Thyroid gland (tissue), 4 donors: ENCODE measurements at places on chromosomes 16 and 17. TPM values are rescaled to one million over a fixed set of nuclear protein-coding genes. Genes with fewer than 3 reads are reported as not detected.

DNA sequence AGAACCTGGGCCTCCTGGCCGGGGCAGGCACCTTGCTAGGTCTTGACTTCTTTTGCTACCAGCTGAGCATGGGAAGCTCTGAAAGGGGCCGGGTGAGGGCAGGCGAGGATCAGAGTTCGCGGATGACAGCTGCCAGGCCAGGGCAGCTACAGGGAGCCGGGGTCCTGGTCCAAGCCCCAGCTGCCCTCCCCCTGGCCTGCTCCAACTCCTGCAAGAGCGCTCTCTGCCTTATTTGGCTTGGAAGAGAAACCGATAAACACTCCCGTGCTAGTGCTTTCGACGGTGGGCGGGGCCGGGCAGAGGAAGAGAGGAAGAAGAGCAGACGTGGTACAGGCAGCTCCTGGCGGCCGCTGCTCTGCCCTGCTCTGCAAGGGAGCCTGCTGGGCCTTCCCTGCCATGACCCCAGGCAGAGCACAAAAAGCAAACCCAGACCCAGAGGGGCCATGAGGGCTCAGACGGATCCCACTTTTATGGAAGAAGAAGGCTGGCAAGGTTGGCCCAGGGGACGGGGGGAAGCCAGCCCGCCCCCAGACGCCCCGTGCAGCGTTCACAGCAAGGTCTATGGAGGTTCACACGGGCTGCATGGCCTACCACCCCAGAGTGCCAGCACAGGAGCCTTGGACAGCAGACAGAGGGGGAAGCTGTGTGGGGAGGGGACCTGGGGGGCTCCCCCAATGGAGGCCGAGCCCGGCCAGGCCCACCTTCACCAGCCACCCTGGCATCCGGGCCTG is 25.6 kb downstream of the PIEZO1 start:
- DNase-seq: peak; percentile 39
- no peaks in the 10 kb centered on the region for H3K27me3 ChIP-seq
- H3K4me3 ChIP-seq: no peak overlapping the region

DNA sequence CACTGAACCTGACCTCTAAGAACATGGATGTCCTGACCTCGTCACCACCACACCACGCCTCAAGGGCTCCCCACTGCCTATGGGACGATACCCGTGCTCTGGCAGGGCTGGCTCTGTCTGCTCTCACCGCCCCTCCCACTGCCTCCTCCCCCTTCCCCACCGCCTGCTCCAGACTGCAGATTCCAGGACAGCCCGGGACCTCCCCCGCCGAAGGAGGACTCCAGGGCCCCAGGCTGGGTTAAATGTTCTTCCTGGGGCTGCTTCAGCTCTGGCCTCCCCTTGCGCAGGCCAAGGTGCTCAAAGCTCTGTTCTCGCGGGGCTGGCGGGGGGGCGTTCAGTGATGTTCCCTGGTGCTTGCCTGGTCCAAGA is 3.1 kb downstream of the NPW start:
- H3K27ac ChIP-seq: no peak overlapping the region
- DNase-seq: peak; percentile 28
- H3K27me3 ChIP-seq: peaks cover 7% of the 10 kb centered on the region
- H3K36me3 ChIP-seq: no peaks in the 10 kb centered on the region
- no peak overlapping the region for H3K4me3 ChIP-seq

DNA sequence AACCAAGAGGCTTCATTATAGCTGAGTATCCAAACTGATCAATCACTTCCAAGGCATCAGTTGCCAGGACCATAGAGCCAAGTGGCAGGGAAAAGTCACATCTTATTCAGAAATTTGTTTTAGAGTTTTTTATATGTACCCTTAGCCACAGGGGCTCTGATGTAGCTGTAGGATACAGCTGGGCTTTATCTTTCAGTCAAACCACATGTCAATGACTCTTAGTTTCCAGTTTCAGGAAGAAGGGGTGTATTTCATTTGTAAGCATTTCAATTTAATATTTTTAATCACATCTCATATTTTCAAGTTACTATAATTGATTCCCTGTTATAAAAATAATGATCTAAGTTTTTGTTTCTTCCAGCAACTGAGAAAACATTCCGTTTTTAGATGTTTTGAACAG is 2.9 kb upstream of the FLCN start:
- no peak overlapping the region for H3K27ac ChIP-seq
- no peak overlapping the region for H3K4me3 ChIP-seq
- H3K36me3 ChIP-seq: no peaks in the 10 kb centered on the region

GRCh38 chr16:9297437-9298113 is 206.1 kb downstream of the HAPSTR1 start:
- H3K4me3 ChIP-seq: no peak overlapping the region
- H3K4me1 ChIP-seq: peaks cover 4% of the 10 kb centered on the region
- H3K36me3 ChIP-seq: no peaks in the 10 kb centered on the region
- DNase-seq: peak; percentile 36
- H3K27ac ChIP-seq: no peak overlapping the region
- no peaks in the 10 kb centered on the region for H3K27me3 ChIP-seq

DNA sequence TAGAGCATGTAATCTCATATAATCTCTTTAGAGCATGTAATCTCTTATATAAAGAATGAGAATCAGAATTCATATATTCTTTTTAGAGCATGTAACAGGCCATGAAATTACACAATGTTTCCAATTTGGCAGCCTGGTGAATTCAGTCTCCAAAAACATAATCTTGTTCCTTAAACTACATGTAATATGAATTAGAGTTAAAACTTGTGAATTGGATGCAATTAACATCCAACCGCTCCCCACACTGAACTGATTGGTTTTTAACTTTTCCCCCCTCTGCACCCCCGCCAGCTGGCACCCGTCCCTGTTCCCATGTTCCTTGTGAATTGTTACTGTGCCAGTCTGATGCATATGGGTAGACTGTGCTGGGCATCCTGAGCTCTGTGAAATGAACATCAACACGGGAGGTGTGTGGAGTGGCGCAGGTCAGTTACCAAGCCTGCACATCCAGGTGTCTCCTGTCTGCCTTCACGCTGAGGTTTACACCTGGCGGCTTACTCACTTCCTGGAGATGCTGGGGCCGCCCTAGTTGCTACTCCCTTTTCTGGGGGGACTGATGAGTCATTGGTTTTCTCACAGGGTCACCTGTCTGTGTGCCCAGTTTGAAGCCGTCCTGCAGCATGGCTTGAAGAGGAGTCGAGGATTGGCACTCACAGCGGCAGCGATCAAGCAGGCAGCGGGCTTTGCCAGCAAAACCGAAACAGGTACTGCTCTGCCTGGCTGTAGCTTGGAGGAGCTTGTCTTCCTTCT is 50.4 kb downstream of the SNX29 start:
- H3K27me3 ChIP-seq: no peaks in the 10 kb centered on the region
- no peaks in the 10 kb centered on the region for H3K36me3 ChIP-seq
- no peak overlapping the region for H3K4me3 ChIP-seq
- no peaks in the 10 kb centered on the region for H3K4me1 ChIP-seq
- peak overlapping the region; percentile 19 for H3K27ac ChIP-seq

DNA sequence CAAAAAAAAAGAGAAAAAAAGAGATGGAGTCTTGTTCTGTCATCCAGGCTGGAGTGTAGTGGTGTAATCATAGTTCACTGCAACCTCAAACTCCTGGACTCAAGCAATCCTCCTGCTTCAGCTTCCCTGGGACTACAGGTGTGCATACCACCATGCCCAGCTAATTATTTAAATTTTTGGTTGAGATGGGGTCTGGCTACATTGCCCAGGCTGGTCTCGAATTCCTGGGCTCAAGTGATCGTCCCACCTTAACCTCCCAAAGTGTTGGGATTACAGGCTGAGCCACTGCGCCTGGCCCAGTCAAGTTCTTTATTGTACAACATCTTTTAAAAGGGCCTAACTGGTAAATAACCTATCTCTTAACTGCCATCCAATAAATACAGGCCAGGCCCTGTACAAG is 6.1 kb upstream of the RANGRF start:
- H3K4me1 ChIP-seq: peaks cover 24% of the 10 kb centered on the region
- no peaks in the 10 kb centered on the region for H3K27me3 ChIP-seq
- no peak overlapping the region for H3K27ac ChIP-seq
- DNase-seq: no peak

- H3K27me3 ChIP-seq: no peaks in the 10 kb centered on the region
- H3K4me1 ChIP-seq: no peaks in the 10 kb centered on the region
Measured at GRCh38 chr17:66437476-66438026, 135.1 kb downstream of the PRKCA start.

DNA sequence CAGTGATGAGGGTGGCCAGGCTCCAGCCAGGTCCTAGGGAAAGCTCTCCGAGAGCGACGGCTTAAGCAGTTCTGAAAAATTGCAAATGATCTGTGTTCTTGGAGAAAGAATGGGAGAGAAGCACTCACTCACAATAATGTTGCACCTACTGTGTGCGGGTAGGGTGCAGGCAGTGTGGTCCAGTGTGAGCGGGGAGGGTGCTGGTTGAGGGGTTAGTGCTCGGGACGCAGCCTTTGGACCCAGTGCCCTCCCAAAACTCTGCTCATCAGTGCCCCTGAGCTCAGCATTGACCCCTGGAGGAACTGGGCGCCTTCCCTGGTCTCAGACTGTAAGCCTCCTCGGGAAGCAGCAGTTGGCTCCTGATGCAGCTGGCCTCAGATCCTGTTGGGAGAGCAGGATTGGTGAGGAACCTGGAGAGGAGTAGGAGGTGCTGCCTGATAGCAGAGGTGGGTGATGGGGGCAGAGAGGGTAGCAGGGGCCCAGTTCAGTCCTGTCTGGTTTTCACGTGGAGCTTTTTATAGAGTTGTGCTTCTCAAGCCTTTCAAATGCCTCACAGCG is 23.6 kb upstream of the ZNF750 start:
- no peaks in the 10 kb centered on the region for H3K27me3 ChIP-seq
- H3K36me3 ChIP-seq: no peaks in the 10 kb centered on the region
- H3K27ac ChIP-seq: peak overlapping the region; percentile 87
- H3K4me3 ChIP-seq: no peak overlapping the region

- DNase-seq: peak; percentile 69
- no peak overlapping the region for H3K27ac ChIP-seq
- H3K36me3 ChIP-seq: no peaks in the 10 kb centered on the region
Measured at GRCh38 chr17:17354560-17355349, 51.6 kb downstream of the NT5M start.

DNA sequence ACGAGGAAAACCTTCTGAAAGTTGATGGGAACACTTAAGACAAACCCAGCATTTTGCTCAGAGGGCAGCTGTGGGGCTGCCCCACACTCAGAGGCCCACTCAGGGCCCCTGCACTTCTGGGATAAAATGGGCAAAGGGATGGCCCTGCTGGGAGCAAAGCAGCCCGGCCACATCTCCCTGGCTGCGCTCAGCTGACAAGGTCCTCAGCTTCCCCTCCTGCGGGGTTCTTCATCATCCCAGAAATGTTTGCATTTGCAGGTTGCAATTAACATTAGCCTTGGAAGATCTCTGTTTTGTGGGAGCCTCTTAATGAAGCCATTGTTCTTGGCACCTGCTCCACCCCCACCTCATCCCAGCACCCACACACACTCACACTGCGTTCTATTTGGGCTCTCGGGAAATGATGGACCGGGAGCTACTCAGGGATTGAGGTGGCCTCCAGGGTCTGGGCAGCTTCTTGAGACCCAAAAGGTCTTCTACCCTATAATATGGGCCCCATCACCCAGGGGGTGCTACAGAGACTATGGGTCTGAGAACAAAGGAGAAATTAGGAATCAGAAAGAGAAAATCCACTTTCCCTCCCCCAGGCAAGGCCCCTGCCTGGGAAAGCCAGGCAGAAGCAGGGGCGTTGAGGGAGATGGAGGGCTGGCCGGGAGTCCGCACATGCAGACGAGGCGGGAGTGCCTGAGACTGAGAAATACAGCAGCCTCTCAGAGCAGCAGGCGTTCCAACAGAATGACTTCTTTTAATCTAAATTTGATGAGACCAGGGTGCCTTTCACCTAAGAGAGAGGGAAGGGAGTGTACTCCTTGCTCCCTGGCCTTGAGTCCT is 53.7 kb upstream of the RPL38 start:
- no peaks in the 10 kb centered on the region for H3K36me3 ChIP-seq
- H3K4me1 ChIP-seq: no peaks in the 10 kb centered on the region
- DNase-seq: no peak
- no peaks in the 10 kb centered on the region for H3K27me3 ChIP-seq

DNA sequence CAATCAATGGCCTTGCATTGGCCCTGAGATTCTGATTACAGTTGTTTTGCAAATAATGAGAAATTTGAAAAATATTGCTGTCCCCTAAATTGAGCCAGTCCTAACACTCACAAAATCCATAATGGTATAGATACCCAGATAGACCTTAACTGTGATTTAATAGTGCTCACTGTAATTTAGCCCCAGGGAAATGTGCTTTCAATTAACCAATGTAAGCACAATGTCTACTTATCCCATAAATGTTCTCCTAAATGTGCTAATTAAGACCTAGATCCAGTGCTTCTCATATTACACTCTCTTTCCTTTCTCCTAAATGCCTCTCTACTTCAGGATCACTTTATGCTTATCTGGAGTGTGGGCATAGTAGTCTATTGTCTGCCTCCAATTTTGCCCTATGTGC is 417.8 kb upstream of the CCL2 start:
- H3K4me1 ChIP-seq: no peaks in the 10 kb centered on the region
- H3K4me3 ChIP-seq: no peak overlapping the region
- H3K27ac ChIP-seq: no peak overlapping the region

- no peaks in the 10 kb centered on the region for H3K36me3 ChIP-seq
- no peak overlapping the region for H3K4me3 ChIP-seq
- peak overlapping the region; percentile 91 for H3K27ac ChIP-seq
- peaks cover 19% of the 10 kb centered on the region for H3K4me1 ChIP-seq
Measured at GRCh38 chr17:50477976-50478375, 684 bp upstream of the RSAD1 start.

- no peaks in the 10 kb centered on the region for H3K27me3 ChIP-seq
- H3K36me3 ChIP-seq: no peaks in the 10 kb centered on the region
- no peak overlapping the region for H3K27ac ChIP-seq
- DNase-seq: no peak
- no peak overlapping the region for H3K4me3 ChIP-seq
Measured at GRCh38 chr17:74304184-74304583, 21.8 kb upstream of the KIF19 start.

The HOXB4 gene
- total RNA-seq: 0.67 TPM

The ACSM2A gene
- total RNA-seq: not detected

The KRTAP4-6 gene
- total RNA-seq: not detected
